ENCODE measurements at places on chromosomes 1 and 21. TPM values are rescaled to one million over a fixed set of nuclear protein-coding genes. Genes with fewer than 3 reads are reported as not detected.

The HSPB7 gene
- total RNA-seq = 39.5 TPM

The ABL2 gene
- 8.3 TPM for total RNA-seq

The OR2L2 gene
- total RNA-seq = 0.04 TPM

The NVL gene
- 21.1 TPM for total RNA-seq

The LAD1 gene
- 5.1 TPM for total RNA-seq

The C1QB gene
- 18.5 TPM for total RNA-seq

The BCL2L15 gene
- 0.75 TPM for total RNA-seq

The AIDA gene
- 29.7 TPM for total RNA-seq

The SH3D21 gene
- total RNA-seq = 2.3 TPM

The PTPN7 gene
- total RNA-seq = 0.44 TPM

The LCE4A gene
- not detected for total RNA-seq

The CHI3L2 gene
- total RNA-seq = 0.09 TPM

GRCh38 chr1:220315070-220315839 lies 43.0 kb upstream of the RAB3GAP2 start:
- DNase-seq = no peak

DNA sequence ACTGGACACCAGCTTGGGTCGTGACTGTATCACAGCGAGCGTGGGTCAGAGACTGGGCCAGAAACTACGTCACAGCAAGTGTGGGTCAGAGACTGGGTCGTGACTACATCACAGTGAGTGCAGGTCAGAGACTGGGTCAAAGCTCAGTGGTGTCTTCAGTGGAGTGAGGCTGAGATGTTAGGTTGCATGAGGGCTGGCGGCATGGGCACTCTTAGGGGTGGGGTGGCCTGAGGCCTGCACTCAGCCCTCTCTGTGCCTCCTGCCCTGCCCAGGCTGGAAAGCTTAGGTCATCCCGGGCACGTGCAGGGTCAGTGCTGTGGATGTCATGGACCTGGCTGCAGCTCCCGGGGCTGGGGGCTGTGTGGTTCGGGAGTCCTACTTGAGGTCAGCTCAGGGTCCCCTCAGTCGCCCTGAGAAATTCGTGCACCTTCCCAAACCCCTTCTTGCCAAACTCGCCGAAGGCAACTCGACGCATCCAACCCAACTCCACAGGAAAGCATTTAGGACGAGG lies 19.0 kb downstream of the CFAP74 start:
- no peak for DNase-seq

GRCh38 chr1:22525646-22526045 lies 37.6 kb upstream of the EPHA8 start:
- DNase-seq = no peak

GRCh38 chr1:65026235-65026634 lies 59.9 kb upstream of the JAK1 start:
- no peak for DNase-seq

DNA sequence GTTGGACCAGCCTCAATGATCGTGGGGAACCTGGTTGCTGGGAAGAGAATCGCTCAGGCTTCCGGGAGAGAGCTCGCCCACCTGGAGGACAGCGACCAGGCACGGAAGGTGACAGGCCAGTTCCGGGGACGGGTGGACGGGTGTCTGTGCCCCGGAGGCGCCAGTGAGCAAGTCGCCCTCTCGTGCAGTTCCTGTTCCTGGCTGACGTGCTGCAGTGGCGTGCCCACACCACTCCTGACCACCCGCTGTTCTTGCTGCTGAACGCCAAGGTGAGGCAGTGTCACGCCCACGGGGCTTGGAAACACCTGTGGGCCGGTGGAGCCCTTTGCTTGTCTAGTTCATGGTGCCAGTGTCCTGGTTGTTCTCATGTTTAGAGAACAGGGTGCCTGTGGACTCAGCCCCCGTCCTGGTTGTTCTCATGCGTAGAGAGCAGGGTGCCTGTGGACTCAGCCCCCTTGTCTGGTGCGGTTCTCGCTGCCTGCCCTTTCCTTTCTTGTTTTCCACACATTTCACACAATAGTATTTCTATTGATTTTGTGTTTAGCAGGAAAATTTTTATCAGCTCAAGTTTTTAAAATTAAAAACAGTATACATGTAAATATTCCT lies 53.1 kb downstream of the S100B start:
- DNase-seq = no peak

DNA sequence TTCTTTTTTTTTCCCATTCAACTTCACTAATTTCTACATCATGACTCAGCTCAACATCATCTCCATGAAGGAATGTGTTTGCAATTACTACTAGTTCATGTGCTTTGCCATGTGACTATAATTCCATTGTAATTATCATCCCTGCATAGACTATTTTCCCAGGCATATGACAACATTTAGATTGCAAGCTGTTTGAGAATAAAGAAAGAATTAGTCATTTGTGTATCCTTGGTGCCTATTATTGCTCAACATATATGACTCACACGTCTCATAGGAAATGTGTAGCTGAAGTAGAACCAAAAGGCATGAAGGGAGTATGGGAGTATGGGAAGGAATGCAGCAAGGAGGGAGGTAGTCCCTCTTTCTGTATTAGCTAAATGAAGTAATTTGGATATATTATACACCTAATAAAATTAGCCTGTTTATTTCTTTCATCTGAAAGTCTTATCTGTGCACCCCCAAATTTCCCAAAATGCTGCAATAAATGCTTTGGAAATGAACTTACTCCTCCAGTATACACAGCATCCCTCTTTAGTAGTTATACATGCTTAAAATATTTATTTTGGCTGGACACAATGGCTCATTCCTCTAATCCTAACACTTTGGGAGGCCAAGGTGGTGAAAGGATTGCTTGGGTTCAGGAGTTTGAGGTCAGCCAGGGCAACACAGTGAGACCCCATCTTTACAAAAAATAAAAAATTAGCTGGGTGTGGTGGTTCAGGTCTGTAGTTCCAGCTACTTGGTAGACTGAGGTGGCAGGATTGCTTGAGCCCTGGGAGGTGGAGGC lies 316.9 kb upstream of the ADGRL4 start:
- DNase-seq = peak; percentile 13

DNA sequence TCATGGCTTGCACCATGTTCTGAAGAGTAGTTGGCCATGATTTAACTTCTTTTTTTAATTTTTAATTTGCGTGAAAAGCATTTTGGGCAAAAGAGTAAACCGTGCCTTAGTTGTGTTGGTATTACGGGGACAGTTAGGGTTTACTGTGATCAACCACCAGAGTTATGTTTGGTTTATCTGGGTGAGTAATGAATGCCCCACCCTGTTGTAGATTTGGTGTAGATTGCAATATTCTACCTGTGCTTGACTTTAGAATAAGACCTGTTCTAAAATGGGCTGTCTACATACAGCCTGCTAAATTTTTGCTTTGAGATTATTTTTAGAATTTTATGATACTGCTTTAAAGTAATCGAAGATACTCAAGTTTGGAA lies 1.4 kb downstream of the USP25 start:
- no peak for DNase-seq

GRCh38 chr1:158020886-158021620 lies 27.6 kb downstream of the KIRREL1 start:
- DNase-seq = no peak

GRCh38 chr1:31828341-31828740 lies 12.5 kb upstream of the SPOCD1 start:
- DNase-seq = no peak

GRCh38 chr1:1345384-1345783 lies 3.8 kb downstream of the DVL1 start:
- DNase-seq = no peak

DNA sequence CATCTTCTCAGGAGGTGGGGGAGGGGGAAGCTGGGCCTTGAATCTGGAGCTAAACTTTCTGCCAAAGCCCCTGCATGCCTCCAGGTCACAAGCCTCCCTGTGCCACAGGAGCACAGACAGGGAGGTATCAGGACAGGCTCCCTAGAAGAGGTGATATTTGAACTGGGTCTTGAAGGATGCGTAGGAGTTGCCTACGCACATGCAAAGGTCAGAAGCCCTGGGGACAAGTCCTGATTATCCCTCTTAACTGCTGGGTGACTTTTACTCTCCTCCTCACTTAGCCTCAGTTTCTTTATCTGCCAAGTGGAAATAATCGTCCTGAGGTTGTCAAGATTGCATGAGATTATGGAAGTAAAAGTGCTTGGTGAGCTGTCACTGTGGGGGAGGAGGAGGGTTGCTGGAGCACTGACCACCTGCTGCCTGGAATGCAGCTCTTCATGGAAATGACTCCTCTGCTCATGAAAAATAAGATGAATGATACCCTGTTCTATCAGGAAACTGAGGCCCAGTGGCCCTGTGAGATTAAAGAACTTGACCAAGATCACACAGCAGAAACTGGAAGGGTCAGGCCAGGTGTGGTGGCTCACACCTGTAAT lies 50.6 kb upstream of the LAPTM5 start:
- no peak for DNase-seq

DNA sequence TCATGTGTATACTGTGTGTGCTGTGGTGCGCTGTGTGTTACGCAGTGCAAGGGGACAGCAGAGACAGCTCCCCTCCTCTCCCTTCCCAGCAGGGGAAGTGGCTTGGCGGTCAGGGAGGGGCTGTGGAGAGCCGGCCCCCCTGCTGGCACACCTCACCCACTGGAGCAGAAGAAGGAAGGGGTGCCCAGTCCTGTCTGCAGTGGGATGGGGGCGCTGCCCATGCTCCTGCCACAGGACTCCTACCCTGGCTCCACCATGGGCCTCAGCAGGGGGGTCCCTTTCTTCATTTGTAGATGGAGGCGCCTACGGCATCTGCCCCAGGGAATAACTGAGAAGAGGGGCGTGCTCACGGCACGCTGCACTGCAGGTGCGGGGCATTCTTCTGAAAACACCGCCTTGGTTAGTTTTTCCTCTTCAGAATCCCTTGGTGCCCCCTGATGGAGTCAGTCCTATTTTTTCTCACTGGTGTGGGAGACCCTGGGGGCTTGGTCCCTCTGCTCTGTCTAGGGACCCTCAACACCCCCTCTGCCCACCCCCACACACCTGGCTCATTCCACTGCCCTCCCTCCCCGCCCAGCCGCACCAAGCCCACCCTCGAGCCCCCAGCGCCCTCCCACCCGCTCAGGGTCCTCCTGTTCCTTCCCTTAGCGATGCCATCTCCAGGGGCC lies 13.8 kb upstream of the LDLRAP1 start:
- DNase-seq = no peak

DNA sequence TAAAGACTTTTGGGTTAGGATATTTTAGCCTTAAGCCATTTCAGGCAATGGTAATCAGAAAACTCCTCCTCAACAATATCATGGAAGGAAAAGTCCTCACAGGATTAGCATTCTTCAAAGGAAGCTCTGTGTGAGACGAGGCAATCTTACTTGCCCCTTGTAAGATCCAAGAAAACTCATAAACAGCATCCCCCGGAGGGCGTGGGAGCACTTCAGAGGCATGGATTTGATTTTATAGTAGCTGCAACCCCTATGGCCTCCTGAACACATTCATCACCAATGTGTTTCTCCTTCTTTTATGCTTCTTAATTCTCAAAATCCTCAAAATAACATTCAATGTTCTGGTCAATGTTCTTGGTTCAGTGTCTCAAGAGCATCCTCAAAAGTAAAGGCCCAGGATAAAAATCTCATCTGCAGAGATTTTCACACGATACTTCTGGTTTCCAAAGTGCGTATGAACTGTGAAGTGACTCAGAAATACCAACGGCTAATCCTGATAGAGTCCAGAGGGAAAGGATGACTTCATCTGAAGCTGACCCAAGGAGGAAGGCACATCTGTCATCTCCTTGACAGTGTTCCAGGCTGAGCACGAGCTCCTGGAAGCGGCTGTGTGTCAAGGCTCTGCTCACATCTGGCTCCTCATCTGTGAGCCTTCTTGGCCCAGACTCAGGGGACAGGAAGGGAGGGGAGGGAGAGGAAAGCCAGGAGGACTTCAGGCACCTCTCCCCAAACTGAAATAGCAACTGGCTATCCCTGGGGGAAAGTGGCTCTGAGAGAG lies 49.3 kb upstream of the PSEN2 start:
- DNase-seq = peak; percentile 99

- DNase-seq = no peak
These were observed 51.8 kb downstream of the RUNX1 start for GRCh38 chr21:34997294-34997693.

- no peak for DNase-seq
These were observed 235.4 kb upstream of the KAZN start for GRCh38 chr1:14363036-14363590.

- DNase-seq = no peak
These were observed 9.7 kb downstream of the SYF2 start for GRCh38 chr1:25222606-25223005.

- no peak for DNase-seq
These were observed 94.6 kb upstream of the S1PR1 start for GRCh38 chr1:101142244-101142643.

GRCh38 chr1:232805269-232806185 lies at the start of gene MAP10:
Gene MAP10, plus strand, starts transcription at chr1:232805416. Its CDS starts 34 bp downstream, at chr1:232805450.
- peak; percentile 91 for DNase-seq

All from muscle of leg (tissue), 16 donors.